ENCODE measurements at places on chromosomes 6 and 20.

DNA sequence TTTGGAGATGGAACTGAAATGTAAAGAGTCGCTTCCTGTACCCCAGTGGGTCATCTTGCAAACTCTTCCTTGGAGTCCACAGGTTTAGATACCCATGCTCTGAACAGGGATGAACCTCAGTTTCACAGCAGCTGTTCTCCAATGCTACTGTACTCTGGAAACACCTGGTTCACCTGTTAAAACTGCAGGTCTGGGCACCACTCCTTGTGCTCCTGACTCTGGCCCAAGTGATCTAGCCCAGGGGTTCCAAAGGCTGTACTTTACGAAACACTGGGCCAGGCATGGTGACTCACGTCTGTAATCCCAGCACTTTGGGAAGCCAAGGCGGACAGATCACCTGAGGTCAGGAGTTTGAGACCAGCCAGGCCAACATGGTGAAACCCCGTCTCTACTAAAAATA lies 102.1 kb downstream of the ATP9A start:
- DNase-seq: no peak

- DNase-seq: peak; percentile 65
Measured at GRCh38 chr20:47350181-47350550, 6.3 kb downstream of the ZMYND8 start.

DNA sequence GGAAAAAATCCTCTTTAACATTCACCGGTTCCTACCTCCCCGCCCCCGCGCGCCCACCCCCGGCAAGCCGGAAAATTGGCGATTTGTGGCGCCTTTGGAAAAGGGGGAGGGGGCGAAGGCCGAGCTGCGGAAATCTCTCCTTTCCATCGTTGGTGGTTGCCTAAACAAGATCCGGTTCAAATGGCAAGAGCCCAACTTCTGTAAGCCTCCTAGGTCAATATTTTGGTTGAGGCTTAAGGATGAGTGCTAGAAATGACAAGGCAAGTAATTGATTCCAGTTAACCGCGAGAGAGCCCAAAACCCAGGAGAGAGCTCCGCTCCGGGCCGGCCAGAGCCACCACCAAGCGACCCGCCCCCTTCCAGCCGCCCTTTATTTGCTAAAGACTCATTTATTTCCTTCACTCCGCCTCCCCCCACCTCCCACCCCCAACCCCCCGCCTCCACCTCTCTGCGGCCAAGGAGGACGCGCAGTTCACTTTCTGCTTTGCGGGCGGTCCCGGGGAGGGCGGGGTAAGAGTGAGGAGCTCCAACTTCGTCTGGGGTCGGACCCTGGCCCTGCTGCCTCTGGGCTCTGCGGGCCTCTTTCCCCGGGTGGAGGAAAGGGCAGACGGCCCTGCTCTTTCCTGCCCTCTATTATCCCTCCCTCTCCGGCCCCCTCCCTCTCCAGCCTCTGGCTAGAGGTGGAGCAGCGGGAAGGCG lies 838 bp upstream of the NKX2-2 start:
- no peak for DNase-seq

DNA sequence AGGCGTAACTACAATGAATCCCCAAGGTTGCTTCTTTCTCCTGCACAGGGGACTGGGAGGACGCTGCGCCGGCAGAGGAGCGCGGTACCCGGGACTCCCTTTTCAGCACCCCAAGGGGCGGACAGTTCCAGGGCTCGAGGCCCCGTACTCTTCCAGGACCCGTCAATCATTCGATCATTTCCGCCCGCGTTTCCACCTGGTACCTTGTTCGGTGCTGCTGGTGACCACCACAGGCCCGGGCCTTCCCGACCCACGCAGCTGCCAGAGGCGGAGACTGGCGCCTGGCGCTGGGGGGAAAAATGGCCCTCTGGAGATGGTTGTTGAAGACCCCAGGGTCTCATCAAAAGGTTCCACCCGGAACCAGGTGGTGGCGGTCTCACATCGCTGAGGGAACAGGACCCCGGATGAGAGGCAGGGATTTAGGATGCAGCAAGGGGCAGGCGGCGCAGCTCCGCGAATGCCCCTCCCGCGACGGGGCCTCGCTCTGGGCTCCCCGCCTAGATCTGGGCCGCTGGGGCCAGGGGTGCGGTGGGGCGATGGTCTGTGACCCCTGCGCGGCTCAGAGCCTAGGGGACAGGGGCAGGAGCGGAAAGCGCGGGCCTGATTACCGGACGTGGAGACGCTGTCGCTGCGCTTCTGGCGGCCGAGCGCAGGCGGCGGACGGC lies 744 bp downstream of the VSX1 start:
- DNase-seq: peak; percentile 68

DNA sequence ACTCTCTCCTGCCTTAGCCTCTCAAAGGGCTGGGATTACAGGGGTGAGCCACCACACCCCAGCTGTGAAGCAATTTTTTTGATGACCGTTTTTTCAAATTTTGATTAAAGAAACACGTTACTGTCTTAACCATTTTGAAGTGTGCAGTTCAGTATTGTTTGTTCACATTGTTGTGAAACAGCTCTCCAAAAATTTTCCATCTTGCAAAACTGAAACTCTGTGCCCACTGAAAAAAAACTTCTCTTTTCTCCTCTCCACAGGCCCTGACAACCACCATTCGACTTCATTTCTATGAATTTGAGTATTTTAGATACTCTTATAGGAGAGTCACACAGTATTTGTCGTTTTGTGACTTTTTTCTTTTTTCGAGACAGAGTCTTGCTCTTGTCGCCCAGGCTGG lies 53.9 kb downstream of the ECT2L start:
- no peak for DNase-seq

DNA sequence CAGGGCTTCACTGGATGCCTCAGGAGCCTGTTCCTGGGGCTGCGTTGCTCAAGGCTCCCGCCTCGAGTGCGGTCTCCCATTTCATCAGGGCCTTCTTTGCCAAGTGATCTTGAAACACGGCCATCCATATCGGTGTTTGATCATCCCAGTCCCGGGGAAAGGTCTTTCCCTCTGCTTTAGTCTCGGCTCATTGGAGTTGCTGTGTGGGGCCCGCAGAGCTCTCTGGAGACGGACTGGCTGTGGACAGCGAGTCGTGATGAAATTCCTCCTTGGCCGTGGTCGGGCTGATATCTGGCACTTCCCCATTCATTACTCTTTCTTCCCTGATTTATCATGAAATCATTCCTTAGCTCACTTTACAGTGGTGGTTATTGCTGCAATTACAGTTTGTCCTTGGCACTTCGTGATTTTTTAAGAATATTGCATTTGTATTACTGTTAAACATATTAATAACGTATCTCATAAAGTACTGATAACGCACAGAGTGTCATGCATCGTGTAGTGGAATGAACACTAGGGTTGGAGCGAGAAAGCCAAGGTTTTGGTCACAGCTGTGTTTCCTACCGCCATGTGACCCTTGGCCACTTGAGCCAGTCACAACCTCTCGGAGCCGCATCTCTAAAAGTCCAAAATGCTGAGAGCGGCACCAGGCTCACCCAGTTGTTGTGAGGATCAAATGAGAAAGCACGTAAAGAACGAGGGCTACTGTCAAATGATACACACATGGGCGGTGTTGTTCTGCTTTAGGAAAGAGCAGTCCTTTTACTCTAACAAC lies 71.8 kb downstream of the MTHFD1L start:
- DNase-seq: no peak

- DNase-seq: no peak
Measured at GRCh38 chr6:131761060-131761761, 46.6 kb upstream of the ENPP1 start.

- peak; percentile 61 for DNase-seq
Measured at GRCh38 chr6:18412068-18412467, 24.9 kb downstream of the RNF144B start.

GRCh38 chr6:121356575-121356974 lies 22.3 kb upstream of the TBC1D32 start:
- DNase-seq: no peak

GRCh38 chr6:83273596-83273995 lies 80.4 kb downstream of the RWDD2A start:
- no peak for DNase-seq

DNA sequence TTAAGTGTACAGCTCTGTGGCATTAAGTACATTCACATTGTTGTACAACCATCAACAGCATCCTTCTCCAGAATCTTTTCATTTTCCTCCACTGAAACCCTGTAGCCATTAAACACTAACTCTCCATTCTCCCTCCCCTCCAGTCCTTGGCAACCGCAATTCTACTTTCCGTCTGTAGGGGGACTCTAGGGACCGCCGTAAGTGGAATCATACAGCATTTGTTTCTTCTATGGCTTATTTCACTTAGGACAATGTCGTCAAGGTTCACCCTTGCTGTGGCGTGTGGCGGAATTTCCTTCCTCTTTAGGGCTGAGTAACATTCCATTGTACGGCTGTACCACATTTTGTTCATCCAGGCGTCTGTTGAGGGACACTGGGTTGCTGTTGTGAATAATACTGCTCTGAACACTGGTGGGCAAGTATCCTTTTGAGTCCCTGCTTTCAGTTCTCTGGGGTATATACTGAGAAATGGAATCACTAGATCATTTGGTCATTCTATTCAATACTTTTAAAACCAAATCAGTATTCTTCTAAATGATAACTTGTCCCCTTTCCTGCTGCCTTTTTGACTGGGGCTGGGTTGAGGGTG lies 50.7 kb downstream of the PPP1R3G start:
- DNase-seq: peak; percentile 34

DNA sequence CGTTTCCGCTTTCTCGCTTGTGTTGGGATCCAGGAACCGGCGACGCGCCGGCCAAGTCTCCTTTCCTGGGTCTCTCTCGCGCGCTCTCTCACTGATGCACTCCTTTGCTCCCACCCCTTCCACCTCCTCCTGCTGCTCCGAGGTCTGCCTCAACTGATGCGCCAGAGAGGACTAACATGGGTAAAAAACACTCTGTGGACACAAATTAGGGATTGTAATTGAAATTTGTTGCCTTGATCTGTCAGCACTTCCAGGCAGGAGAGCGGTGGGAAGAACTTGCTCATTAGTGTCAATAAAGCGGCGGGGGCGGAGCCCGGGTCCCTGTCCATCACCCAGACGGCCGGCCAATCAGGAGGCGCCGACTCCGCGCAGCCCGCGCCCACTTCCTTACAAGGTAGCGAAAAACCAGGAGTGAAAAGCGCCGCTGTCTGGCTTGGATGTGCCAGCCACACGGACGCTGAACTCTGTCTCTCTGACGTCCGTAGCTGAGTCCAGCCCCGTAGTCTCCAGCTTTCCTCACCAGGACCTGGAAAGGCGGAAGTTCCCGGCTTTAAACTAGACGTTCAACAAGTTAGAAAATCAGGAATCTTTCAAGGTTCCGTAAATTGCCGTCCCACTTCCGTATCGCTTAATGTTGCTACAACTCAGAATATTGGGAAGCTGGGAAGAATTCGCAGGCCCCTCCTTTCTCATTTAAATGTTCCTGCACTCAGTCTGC lies at the start of gene TBX18:
Gene TBX18, minus strand, starts transcription at position 267 of the 718 bp plus-strand sequence. CDS start 417 bp downstream, outside the sequence.
- no peak for DNase-seq

GRCh38 chr6:107660839-107661238 lies 163.3 kb downstream of the SCML4 start:
- no peak for DNase-seq

GRCh38 chr6:36603222-36604089 lies 9.3 kb downstream of the SRSF3 start:
- no peak for DNase-seq

DNA sequence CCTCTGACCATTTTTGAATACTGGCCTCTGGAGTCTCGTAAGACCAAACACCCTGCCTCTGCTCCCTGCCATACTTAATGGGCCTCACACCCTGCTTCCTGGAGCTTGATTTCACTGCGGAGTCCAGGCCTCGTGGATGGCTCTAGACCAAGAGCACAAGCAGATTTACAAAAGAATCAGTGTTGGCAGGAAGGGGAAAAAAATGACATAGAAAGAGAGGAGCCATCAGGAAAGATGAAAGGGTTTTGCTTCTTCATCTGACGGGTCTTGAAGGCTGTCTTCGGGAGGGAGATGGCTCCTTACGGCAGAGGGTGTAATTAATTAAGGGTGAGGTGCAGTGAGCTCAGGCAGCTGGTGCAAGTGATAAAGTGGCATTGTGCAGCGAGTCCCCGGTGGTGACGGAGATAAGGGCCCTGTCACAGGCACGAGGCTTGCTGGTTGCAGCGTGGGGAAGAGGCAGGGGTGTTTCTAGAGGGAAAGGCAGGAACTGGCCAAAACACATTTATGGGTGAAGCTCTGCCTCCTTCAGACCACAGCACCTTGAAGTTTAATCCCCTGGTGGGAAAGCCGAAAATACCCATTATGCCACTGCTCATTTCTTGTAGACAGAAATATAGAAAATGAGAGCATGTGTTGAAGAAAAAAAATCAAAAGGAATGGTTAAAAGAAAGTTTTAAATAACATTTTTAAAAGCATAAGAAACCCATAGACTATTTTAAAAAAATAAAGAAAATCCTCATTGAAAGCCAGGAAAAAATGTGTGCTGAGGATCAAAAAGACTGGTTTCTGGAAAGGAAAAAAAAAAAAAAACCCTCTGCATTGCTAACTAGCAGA lies 128.6 kb upstream of the LRFN2 start:
- no peak for DNase-seq

DNA sequence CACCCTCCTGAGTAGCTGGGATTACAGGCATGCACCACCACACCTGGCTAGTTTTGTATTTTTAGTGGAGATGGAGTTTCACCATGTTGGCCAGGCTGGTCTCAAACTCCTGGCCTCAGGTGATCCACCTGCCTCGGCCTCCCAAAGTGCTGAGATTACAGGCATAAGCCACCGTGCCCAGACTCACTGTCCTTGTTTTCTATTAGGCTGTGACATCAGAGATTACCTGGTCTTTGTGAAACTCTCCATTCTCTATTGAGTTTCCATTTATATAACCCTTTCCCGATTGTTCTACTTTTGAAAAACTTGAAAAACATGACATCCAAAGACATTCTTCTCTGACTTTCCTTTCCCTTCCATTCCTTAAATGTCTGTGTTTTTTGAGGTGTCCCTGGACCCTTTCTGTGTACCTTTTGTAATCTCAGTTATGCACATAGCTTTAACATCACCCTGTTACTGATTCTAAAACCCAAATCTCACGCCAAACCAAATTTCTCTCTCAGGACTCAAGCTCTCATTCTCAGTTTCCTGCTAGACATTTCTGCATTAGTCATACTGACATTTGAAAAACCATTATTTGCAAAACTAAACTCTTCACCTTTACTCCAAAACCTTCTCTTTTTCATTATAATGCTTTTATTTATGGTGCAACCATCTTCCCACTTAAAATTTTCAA lies 137.0 kb downstream of the KHDC1L start:
- no peak for DNase-seq

DNA sequence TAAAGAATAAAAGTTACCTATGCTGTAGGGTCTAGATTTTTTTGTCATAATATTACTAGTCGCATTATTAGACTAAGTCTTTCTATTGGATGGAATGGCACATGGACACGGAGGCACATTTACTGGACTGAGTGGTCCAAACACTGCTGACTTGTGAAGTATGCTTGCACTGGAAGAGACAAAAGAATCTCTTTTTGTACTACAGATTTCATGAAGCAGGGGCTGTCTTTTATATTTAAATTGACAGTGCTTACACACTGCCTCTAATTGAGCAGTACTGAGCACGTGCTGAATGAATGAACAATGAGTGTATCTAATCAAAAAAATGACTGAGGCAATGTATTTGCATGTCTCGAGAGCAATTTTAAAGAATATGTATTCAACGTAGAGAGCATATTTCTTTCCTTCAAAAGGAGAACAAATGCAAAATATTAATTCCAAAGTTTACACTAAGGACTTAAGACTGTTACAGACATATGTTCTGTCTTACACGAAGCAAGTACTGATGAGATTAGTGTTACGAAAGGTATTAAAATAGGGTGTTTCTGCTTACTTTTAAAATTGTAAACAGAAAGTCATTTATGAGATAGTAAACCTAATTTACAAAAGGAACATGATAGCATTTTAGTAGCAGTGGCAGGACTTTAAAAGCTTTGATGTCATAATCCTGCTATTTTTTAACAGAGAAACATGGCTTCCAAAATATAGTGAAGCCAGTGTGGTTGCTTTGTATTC lies 8.3 kb downstream of the ELOVL2 start:
- no peak for DNase-seq

GRCh38 chr6:26003102-26003694 lies 40.6 kb downstream of the TRIM38 start:
- peak; percentile 70 for DNase-seq
